ENCODE measurements at places on chromosomes 11 and 22.

DNA sequence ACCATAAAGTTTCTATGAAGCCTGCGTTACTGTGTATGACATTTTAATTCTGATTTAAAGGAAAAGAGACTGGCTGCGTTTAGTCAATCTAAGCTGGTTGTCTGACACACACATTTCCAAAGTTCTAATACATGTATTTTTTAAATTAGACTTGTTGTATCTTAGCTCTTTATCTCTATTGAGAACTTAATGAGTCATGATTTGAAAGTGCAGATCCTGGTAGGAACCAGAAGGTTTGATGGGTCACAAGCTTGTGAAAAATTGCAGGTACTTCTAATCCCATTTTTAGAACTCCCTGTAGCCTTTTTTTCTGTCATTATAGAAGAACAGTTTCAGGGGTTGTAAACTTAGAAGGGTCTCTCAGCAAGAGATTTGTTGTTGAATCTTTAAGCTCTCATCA, 210.3 kb downstream of the DDX10 start:
- no peak for DNase-seq

GRCh38 chr22:20799449-20799848, 25.5 kb downstream of the SERPIND1 start:
- no peak for DNase-seq

DNA sequence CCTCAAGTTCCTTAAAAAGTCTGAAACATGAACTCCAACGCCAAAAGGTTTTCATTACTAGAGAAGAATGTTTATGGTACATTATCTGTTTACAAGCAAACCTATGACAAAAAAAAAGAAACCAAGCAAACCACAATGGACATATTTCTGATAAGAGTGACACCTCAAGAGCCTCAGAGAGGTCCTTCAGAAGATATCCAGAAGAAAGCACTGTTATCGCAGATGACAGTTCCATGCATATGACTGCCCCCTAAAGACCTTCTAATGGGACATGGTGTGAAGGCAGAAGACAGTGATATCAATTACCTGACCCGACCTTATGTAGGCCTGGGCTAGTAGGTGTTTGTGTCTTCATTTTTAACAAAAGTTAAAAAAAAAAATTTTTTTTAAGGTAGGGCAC, 3.1 kb downstream of the HDHD5 start:
- no peak for DNase-seq

GRCh38 chr22:23233084-23233531, 52.8 kb downstream of the BCR start:
- no peak for DNase-seq

GRCh38 chr22:45833613-45834012, 143.3 kb downstream of the WNT7B start:
- no peak for DNase-seq

DNA sequence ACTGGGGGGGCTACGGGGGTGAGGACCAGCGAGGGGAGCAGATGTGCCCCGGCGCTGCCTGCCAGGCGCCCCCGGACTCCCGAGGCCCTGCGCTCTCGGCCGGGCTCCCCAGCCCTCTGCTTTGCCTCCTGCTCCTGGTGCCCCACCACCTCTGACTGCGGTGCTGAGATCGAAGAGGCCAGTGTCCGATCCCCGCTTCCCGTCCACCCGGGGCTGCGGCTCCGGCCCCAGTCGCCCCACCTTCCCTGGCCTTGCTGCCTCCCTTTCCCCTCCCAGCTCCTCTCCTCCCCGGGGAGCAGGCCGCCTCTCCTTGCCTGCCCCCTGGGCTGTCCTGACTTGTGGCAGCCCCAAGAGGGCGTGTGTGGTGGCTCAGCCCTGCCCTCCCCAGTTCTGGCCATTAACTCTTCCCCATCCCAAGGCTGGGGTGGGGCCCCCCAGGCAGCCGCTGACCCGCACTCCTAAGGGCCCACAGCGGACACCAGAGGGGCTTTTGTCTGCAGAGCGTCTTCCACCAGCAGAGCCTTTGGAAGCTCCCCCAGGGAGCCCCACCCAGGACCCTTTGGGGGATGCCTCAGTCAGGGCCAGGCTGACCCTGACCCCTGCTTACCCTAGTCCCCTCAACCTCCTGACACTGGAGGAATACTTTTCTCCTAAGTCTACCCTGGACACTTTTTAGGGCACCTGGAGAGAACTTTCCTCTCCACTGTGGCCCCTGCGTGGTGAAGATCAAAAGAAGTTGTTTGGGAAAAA, 16.6 kb downstream of the RTN4RL2 start:
- no peak for DNase-seq

DNA sequence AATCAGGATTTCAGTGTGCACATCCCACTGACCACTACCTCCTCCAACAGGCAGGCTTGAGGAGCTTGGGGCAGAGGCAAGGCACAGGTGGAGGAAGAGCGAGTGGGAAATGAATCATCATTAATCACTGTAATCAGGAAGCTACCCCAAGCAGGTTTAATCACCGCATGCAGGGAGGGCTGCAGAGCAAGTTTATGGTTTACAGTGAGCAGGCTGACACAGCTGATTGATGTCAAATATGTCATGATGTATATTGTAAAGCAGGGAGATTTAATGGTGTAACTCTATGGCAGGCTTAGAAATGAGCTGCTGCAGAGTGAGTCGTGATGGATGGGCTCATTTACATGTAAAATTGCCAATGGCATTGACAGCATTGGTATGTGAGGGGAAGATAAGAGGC, 441.0 kb downstream of the NTM start:
- no peak for DNase-seq

DNA sequence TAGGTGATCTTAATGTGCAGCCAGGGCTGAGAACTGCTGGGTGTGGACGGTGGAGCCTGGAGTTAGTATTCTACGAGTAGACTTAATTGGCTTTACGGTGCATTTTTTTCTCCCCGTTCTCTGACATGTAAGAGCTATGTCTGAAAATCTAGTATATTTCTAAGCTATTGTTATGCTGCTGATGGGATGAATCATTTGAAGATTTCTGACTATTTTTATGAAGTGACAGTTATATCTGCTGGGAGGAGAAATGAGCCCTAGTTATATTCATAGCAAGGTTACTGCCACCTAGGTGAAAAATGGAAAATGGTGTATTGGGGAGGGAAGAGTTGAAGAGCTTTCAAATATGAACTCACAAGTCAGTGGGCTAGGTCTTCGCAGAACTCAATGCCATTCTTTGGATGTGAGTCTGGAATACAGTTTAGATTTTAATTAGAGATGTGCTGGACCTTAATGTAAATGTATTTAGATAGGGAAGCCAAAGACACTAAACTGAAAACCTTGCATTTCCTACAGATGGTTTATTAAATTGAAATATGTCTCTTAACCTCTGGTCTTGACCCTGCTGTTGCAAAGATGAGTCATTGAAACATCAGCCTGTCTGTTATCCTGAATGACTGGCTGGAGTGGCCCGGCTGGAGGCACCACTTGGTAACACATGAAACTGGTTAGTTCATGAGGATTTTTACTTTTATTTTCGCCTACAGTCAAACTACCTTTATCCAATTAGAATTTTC, 293.7 kb downstream of the DDX10 start:
- DNase-seq = no peak

DNA sequence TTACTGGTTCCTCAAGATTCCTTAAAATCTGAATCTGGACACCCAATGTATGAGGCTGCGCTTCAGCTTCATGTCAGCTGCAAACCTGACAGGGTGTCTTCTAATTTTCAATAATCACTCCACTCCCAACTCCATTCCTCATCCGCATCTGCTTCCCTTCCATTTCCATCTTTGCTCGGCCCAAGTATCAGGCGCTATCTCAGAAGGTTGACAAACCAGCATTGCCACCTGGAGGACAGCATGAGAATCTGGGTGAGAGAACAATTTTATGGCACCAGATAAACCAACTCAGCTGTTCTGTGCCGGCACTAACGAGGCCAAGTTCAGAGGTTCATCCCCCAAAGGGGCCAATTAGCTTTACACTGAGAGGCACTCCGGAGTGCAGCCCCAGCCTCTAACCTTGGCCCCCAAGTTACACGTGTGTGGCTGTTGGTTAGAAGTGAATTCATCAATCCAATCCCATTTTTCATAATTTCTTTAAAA, 79.1 kb upstream of the LMO2 start:
- no peak for DNase-seq

DNA sequence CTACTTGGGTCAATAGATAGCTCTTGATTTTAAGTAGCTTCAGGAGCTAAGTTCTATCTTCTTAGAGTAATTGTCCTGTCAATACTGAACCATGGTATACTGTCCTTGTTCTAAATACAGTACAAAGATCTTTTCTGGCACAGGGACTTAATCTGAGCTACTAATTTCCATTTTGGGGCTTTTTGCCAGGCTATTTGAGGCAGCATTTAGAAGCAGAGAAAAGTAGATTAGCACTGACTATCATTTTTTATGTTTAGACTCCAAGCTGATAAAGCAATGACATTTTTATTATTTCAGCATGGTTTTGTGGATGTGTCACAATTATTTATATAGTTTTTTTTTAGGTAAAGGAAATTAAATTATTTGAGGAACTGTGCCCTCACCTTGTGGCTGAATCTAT, 163.2 kb downstream of the FAT3 start:
- DNase-seq = no peak

GRCh38 chr11:59754494-59754858, 700 bp upstream of the STX3 start:
- DNase-seq = no peak

DNA sequence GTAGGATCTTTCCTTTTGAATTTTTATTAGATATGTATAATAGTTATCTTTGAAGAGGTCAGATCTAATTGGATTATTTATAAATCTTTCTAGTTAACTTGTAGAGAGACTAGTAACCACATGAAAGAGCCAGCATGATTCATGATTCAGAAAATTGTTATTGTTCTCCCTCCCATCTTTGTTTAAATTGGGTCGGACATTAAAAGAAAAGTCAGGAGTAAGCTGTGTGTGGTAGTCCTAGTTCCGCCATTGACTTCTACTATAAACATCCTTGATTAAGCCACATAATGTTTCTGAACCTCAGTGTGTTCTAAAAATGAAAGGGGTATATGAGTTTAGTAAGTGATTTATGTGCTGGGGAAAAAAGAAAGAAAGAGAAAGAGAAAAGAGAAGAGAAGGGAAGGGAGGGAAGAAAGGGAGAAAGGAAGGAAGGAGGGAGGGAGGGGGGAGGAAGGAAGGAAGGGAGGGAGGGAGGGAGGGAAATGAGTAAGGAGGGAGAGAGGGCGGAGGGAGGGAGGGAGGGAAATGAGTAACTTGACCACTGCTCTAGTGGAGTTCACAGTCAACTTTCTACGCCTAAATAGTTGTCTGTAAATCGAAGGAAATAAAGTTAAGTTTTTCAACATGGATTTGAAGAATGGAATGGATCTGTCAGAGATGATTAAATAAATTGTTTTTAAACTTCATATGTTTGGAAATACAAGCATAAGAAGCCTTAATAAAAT, 32.9 kb downstream of the SIK2 start:
- DNase-seq = no peak

GRCh38 chr11:126548581-126549550, 193.4 kb downstream of the ST3GAL4 start:
- DNase-seq = no peak

DNA sequence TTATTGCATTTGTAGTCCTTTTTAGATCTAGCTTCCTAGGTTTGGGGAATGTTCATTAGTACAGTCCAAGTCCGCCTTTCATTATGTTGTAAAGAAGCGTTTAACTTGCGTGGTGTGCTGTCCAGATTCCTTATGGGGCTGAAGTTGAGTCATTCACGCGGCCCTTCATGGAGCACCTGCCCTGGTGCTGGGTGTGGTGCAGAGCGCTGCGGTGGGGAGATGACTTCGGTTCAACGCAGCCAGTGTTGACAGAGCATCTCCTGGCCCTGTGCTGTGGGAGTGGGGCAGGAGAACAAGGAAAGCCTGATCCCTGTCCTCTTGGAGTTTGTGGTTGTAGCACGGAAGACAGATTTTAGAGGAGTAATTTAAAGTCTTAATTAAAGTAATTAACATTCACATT, 152.0 kb downstream of the TBC1D22A start:
- DNase-seq = no peak

DNA sequence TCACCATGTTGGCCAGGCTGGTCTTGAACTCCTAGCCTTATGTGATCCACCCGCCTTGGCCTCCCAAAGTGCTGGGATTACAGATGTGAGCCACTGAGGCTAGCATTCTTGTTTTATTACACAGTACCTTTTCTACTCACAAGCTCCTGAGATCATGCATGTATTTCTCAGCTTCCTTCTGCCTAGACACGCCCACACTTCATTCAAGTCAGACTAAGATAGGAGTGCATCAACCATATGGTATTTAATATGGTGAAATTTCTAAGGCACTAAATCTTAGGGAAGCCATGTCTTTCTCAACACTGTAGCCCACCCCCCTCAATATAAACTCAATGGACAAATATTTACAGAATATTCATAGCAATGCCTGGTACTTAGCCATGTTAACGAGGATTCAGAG, 62.1 kb downstream of the SLC25A17 start:
- no peak for DNase-seq

DNA sequence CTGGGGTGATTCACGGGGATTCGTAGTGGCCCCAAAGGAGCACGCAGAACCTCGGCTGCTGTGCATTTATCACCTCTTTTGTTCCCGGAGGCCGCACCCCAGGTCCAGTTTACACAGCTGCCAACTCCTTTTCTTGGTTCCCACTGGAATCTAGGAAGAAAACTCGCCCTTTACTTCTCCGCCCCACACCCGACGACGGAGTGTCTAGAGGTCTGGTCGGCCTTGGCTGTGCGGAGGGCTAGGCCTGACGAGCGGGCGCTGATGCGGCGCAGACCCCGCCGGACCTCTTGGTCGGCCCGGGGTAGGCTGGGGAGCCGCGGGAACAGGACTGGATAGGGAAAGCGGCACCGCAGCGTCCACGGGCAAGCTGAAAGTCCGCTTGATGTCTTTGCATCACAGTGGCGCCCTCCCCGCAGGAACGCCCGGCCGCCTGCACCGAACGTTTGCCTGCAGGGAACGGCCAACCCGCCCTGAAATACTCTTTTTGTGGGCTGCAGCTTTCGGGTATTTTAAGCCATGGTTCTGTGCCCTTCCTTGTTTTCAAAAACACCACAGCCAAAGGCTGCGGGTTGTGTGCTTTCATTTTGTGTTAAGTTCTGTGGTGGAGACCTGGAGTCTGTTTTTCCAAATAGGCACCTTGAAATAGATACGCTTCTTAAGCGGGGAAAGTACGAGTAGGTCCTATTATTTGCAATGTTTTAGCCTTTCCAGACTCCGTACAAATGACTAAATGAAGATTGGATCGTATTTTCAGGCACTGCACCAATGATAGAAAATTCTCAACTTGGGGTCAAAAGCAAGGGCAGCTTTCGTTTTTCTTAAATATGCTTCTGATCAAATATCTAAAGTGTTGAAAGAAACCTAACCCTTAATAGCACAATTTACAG, 829 bp upstream of the ZBED5 start:
- DNase-seq = peak; percentile 33

All from effector CD4-positive, alpha-beta T cell (primary cell).